B cell (primary cell): ENCODE measurements at places on chromosomes 12 and 14.
A peak's percentile ranks its signal among the peaks of the same experiment; 100 is the strongest.

- DNase-seq: no peak
Observed at GRCh38 chr12:103785243-103786031, 55.6 kb downstream of the NT5DC3 start.

DNA sequence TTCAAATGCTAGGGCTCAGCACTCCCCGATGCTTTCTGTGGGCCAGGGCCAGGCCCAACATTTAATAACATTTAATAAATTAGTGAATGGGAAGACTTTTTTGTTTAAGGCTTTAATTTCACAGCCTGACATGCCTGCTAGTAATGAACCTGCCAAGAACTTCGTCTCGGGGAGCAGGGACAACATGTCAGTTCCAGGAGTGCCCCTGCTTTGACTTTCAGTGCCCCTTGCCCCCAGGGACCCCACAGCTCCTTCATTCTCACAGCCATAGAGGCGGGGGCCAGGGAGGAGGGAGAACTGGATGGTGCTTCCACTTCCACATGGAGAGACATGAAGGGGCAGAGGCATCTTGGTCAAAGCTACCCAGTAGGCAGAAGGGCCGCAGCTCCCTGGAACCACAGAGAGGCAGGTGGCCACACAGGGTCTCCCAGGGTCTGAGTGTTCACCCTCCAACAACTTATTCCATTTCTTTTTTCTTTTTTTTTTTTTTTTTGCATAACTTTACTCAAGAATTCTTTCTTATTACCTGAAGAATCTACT, 66.0 kb upstream of the DDX11 start:
- DNase-seq: no peak

- DNase-seq: peak; percentile 75
Observed at GRCh38 chr12:104137001-104137901, 759 bp downstream of the NFYB start.

- DNase-seq: no peak
Observed at GRCh38 chr12:4191642-4192041, 81.9 kb upstream of the CCND2 start.

DNA sequence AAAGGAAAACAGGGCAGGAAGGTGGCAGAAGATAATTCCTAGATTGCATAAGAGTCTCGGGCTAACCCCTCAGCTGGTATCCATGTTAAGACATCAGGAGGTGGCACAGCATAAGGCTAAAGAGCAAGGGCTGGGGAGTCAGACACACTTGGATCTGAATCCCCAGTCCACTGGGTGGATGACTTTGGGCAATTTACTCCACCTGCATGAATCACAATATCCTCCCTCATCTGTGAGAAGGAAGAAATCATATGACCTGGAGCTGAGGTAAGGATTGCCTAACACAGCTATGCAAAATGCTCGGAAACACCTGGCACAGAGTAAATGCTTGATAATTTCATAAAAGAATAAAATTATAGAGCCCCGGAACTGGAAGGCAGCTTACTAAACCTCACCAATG, 217.9 kb downstream of the PIK3C2G start:
- DNase-seq: no peak

DNA sequence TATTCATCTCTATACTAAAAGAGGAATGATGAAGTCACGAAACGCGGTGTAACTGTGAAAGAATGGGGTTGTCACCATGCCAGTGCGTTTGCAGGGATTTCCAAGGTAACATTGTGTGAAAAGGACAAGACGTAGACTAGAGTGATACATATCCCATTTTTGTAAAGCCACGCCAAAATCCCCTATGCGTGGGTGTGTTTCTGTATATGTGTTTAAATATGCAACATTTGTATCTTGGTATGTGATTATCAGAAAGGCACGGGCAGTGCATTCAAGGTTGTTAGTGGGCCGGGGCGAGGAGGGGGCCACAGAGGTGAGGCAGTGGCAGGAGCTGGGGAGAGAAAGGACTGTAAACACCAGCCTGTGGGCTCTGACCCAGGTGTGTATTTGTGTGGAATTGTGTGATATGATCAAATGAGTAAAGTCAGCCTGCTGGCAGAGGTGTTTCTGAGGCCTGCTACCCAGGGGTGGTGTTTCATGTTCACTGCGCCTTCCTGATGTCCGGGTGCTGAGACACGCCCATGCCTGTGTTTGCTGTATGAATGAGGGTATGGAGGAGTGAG, 137.8 kb downstream of the ADGRD1 start:
- DNase-seq: no peak

GRCh38 chr12:62472472-62472871, 5.8 kb downstream of the MON2 start:
- no peak for DNase-seq

GRCh38 chr12:62728741-62729140, 206.2 kb downstream of the PPM1H start:
- no peak for DNase-seq

GRCh38 chr14:83975435-83975834, 1554.5 kb upstream of the FLRT2 start:
- no peak for DNase-seq

DNA sequence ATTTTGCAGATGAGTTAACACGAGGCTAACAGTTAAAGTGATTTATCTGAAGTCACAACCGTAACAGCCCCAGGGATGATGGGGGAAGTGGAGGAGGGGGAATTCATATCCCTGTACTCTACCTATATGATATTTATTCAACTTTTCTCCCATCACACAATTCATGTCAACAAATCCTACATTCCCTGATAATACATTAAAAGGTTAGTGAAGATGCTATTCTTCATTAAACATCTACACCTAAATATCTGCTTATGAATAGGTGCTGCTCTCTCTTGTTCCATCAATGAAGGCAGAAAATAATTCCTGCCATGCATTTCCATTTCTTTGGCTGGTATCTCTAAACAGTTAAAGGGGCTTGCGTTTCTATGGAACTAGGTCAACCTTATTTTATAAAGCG, 6.8 kb downstream of the YBX3 start:
- no peak for DNase-seq

- DNase-seq: no peak
Observed at GRCh38 chr12:54882079-54882478, 27.8 kb downstream of the MUCL1 start.

DNA sequence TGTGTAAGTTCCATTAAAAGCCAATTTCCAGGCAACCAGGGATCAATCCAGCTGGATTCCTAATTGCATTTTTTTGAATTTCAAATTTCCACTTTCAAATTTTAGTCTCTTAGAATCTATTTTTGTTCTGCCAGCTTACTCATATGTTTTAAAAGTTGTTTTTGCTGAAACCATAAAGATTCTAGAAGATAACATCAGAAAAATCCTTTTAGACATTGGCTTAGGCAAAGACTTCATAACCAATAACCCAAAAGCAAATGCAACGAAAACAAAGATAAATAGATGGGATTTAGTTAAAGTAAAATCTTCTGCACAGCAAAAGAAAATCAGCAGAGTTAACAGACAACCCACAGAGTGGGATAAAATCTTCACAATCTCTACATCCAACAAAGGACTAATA, 253.3 kb downstream of the AEBP2 start:
- no peak for DNase-seq

- DNase-seq: no peak
Observed at GRCh38 chr14:59256331-59256730, 67.9 kb downstream of the DAAM1 start.

- DNase-seq: no peak
Observed at GRCh38 chr14:94473666-94474410, 2.2 kb downstream of the SERPINA9 start.

GRCh38 chr12:106769546-106769945, 4.9 kb upstream of the RIC8B start:
- no peak for DNase-seq

- no peak for DNase-seq
Observed at GRCh38 chr14:70084226-70084625, 104.5 kb downstream of the SLC8A3 start.

DNA sequence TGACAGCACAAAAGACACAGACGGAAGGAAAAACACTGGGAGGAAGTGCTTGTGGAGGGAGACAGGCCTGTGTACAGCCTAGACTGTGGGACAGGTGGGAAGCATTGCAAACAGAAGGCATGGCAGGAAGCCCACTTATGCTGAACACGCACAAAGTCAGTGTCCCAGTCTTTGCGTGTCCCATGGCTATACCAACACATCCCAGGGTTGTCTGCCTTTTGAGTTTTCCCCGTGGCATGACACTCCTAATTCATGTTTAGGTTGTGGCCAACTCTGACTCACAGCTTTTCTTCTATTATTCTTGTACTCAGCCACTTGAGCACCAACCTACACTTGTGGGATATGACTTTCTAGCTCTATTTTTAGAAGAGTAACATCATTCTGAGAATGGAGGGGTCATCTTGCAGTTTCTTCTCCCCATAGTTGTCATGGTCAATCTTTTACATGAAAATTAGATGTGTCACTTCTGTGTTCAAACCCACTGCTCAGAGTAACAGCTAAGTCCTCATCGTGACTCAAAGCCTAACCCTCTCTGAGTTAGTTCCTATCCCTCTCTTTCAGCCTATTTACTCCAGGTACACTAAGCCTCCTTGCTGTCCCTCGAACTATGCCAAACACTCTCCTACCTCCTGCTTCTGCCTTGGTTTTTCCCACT, 27.5 kb upstream of the JPH4 start:
- DNase-seq: no peak

GRCh38 chr14:79496701-79497100, 714.6 kb downstream of the DIO2 start:
- no peak for DNase-seq

GRCh38 chr12:107774349-107775029, at the start of gene ASCL4:
Gene ASCL4, plus strand, starts transcription at chr12:107774704. Its CDS starts 515 bp downstream, at chr12:107775219.
- no peak for DNase-seq

GRCh38 chr12:21073822-21074460, 57.1 kb upstream of the SLCO1B1 start:
- DNase-seq: no peak

DNA sequence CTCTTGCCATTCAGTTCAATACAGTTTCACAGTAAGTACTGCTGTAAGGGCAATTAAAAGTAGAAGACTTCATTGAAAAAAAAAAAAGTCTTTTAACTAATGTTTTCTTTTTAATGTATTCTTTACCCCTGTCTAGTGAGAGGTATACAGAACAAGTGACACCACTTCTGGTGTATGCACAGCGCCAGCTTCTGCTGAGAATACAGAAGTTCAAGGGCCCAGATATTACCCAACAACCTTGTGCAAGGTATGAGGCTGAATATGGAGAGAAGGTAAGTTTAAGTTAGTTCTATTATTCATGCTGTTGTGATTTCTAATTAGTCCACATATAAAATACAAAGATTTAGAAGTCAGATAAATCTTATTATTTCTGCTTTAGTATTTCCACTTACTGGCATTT, 168.7 kb downstream of the CFAP54 start:
- DNase-seq: no peak

DNA sequence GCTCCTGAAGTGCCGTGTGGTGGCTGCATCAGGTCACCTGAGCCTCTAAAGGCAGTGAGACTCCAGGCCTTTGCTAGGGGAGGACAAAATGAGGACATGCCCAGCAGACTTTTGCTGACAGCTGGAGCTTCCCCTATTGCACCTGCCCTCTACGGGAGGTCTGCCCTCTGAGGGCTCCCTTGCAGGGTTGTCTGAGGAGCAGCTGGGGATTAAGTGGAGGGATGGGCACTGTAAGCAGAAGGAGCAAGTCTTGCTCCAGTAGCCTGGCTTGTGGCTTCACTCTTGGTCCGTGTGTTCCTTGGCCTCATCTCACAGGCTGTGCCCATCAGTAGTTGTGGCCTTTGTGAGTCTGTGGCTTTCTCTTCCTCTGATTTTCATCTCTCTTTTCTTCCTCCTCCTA, 66.9 kb upstream of the NRXN3 start:
- no peak for DNase-seq

DNA sequence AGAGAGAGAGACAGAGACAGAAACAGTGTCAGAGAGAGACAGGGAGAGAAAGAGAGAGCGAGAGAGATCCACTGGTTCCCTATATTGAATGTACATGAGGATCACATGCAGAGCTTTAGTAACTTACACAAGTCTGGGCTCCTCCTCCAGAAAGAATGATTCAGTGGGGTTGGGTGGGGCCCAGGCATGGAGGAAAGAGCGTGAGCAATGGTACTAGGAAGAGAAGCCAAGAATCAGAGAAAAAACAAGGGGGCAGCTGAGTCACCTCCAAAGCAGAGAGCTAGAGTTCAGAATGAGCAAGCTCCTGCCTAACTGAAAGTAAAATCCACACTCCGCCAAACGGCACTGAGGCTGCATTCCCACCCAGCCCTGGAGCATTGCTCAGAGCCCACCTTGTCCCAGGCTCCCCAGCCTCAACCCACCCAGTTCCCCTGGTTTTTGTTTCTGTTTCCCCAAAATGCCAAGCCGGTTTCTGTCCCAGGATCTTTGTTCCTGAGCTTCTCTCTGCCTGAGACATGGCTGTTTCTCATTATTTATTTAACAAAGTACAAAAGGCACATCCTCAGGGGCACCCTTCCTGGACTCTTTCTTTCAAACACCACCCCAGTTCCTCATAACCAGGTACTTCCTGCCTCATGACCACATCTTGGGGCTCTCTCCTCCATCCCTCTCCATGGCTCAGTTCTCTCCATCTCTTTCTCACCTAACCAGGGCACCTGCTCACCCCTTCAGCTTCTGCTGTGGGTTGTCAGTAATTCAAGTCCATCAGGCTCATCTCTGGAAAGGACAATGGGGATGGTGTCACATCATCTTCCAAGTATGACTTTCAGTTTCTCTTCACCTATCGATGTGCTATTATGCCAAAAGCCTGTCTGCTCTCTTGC, 670.3 kb upstream of the TBX3 start:
- DNase-seq: no peak

GRCh38 chr12:77387214-77387613, 321.8 kb upstream of the E2F7 start:
- no peak for DNase-seq

- DNase-seq: no peak
Observed at GRCh38 chr12:132148368-132149045, 4.2 kb downstream of the NOC4L start.

GRCh38 chr12:75834591-75834990, 197.0 kb downstream of the PHLDA1 start:
- DNase-seq: no peak

GRCh38 chr12:52896190-52897100, 8.4 kb downstream of the KRT8 start:
- DNase-seq: no peak

GRCh38 chr12:118237052-118237665, 101.2 kb downstream of the PEBP1 start:
- peak; percentile 76 for DNase-seq

DNA sequence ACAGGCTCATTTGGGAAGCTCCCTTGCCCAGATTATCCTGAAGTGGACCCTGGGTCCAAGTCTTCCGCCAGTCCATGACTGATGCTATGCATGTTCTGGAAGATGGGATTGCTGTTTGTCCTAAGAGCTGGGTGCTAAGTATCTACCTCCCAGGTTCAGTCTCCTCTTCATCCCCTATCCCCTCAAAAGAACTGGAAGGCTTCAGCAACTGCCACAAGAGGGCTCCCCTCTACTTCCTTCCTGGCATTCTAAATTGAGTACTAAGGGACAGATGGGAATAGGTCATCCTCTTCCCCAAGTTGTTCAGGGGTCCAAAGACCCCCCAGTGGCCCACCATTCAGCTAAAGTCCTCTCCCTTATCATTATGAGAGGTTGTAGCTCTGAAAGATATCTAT, 9.0 kb upstream of the FKBP11 start:
- DNase-seq: no peak

DNA sequence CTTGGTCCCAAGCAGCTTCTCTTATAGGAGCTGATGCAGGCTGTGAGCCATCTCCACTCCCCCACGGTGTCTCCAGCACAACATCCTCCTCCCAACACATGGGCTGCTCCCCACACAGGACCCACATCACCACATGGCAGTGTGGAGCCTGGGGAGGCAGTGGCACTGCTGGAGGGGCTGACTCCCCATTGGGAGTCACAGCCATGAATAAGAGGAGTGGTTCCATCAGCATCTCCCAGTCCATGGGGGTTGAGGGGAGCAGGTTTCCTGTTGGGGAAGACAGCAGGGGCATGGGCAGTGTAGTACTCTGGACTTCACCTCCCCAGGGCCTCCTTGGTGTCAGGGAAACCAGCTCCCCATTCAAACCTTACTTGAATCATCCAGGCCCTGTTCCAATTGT, 40.5 kb upstream of the OXA1L start:
- no peak for DNase-seq
